ENCODE measurements at places on chromosomes 12 and 14.

- DNase-seq = no peak
Measured at GRCh38 chr12:89756585-89757398, 48.2 kb upstream of the ATP2B1 start.

DNA sequence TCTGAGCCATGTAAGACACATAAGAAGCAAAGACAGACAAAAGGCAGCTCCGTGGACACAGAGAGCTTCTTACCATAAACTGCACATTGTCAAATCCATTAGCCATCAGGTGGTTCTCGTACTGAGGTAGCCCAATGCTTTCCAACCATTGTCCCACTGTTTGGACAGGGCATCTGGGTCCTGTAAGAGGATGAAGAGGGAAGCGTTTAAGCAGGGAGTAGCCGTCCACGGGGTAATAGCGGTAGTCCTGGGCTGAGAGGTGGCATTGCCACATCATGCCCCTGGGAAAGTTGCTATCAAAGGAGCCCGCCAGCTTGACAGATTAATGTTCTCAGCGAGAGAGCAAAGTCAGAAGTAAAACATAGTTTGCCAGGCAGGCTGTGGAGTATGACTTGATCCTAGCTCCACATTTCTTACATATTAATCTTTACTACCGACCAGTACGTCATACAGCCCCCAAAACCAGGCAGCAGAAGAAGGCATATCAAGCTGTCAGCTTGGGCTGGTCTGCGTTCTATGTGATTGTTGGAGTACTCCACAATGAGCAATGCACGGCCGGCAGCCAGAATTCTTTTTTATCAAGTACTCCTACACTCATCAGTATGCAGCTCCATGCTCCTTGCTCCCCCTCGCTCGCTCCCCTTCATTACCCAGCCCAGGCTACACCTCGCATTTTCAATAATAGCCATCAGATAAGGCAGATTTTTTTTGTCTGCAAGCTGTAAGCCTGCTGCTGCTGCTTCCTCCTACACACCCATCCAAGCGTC, 493.2 kb upstream of the GARIN6 start:
- DNase-seq = peak; percentile 50

DNA sequence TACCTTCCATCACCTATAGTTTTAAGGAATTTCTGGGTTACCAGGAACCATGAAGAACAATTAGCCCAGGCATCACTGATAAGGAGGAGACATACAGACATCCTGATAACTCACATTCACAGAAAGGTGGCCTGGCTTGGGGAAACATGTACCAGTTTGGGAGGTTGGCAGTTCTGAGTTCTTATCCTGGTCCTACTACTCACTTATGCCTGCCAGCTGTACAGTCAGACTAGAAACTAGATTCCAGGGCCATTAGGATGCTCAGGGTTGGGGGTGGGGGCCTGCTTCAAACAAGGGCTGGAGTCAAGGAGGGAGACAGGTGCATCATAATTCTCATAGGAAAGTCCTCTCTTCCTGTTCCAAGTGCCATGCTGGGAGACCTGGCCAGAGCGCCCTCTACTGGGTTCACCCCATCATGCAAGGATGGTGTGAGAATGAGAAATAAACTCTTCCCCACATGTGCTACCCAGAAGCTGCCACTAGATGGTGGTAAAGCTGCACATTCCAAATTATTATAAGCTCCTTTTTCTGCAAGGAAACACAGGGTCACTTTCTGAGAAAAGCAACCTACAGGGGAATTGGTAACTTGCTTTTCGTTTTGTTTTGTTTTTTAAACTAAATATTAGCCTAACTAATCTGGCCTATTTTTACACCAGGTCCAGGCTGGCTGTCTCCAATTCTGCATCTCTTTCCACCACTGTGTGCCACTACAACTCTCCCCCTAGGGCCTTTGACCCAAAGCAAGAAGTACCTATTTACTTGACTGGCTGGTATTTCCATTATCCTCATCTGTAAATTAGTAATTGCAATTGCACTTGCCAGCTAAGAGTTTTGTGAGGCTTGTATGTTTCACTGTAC, 14.5 kb downstream of the OAS2 start:
- DNase-seq = peak; percentile 53

DNA sequence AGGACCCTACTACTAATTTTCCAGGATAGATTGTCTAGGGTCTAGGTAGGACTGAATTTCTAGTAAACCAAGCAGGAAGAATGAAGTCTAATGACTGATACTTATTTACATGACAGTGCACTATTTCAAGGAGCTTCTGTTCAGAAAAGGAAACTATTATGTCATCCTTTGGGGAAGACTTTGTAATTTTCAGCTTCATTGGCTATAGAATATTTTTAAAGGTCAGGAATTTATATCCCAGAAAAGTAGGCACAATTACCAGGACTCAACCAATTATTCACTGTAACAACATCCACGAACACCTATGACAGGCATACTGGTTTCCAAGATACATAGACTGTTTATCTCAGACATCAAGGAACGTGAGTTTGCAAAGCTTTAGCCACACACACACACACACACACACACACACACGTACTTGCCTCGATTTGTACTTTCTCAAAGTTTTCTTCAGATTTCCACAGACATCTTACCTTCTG, 23.2 kb downstream of the OR6S1 start:
- DNase-seq = no peak

GRCh38 chr12:108063192-108063591, 65.9 kb upstream of the WSCD2 start:
- no peak for DNase-seq

DNA sequence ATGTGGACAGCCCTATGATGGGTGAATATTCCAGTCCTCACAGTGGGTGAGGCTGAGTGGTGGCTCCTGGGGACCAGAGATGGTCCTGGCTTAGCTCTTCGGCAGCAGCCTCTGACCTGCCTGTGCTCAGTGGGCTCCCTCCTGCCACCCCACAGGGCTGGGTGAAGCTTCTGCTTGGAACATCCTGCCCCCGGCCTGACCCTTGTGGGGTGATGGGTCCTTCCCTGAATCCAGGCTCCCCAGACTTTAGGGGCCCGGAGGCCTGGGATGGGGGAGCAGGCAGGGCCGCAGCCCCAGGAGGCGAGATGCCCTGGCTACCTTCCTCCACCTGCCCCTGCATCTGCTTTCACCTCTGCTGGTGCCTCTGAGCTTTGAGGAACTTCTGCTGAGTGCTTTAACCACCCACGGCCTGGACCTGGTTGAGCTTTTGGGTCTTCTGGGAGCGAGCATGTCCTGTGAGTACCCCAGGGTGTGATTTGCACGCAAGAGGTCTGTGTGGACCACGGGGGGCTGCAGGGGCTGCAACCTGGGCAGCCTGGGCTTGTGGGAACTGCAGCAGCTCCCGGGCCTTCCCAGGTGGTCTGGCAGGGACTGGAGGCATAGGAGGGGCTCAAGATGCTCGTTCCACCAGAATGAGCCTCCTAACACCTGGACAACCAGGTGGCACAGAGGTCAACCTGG, 159.5 kb downstream of the KIF26A start:
- no peak for DNase-seq

DNA sequence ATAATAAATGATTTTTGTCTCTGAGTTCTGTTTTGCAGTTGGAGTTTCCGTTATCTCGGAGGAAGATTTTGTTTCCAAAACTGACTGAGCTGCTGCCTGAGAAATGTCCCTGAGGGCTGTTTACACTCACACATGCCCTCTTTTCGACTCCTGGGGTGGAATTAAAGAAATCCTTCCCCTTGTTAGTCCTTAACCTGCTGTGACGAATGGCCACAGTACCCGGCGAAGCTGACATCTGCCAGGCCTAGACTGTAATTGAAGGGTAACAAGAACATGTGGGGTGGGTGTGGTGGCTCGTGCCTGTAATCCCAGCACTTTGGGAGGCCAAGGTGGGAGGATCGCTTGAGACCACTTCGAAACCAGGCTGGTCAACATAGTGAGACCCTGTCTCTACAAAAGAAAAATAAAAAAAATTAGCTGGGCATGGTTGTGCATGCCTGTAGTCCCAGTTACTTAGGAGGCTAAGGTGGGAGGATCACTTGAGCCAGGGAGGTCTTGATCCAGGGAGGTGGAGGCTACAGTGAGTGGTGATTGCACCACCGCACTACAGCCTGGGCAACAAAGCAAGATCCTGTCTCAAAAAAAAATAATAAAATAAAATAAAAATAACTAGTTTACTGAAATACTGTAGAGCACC, 8.4 kb downstream of the OASL start:
- no peak for DNase-seq

DNA sequence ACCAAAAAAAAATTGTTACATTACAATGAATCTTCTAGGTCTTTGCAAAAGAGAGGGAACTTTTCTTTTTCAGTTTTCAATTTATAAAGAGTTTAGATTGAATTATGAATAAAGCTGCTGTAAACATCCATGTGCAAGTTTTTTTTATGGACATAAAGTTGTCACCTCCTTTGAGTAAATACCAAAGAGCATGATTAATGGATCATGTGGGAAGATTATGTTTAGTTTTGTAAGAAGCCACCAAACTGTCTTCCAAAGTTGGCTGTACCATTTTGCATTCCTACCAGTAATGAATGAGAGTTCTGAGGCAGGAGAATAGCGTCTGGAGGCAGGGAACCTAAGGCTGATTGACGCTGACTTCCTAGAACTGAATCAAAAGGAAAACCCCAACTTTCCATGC, 30.2 kb downstream of the LEMD3 start:
- DNase-seq = no peak

DNA sequence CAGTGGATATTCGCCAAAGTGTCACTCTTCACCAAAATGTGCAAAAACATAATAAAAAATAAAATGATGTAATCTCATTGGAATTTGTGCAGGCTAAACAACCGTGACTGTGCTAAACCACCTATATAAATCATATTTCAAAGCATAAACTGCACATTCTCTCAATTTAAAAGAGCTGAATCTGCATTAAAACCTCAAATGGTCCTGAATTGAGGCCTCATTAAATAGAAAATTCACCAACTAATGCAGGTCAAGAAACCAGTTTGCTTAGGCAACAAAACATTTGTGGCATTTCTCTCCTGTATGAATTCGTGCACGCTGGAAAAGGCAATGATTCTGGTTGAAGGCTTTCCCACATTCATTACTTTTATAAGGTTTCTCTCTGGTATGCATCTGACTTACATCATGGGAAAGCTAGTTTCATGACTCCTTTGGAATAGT, 80.1 kb upstream of the IFNG-AS1 start:
- no peak for DNase-seq

DNA sequence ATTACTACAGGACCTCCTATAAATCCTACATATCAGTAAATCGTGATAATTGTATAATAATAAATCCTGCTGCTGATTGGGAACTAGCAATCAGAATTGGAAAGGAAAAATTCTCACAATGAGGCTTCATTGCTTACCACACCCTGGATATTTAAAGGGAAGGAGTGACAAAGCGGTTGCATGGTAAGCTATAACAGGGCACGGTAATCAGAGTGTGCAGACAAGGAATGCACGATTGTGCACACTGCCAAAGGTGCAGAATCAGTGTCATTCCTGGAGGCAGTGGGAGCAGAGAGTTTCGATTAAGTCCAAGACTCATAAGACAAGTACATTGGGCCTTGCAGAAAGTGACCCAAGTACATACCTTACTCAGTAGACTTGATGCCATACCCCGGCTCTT, 277.5 kb upstream of the NPAS3 start:
- DNase-seq = no peak

DNA sequence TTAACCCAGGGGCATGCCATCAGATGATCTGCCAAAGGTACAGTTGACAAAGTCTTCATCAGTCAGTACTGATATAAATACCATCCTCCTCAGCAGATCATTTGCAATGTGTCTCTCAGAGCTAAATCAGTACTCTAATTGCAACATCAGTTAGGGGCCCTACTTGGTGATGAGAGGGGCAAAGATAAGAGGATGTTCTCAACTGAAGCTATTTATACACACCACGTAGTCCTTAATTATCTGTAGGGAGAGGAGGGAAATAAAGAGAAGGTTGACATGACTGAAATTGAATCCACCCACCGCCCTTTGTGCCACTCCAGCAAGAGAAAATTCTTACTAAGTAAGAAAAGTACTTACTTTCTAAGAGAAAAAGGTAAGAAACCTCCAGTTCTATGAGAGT, 157.8 kb upstream of the NUDT4 start:
- no peak for DNase-seq

GRCh38 chr12:113317122-113317521, 17.8 kb downstream of the SLC8B1 start:
- no peak for DNase-seq

- peak; percentile 49 for DNase-seq
Measured at GRCh38 chr12:98743362-98743953, 98.4 kb downstream of the APAF1 start.

DNA sequence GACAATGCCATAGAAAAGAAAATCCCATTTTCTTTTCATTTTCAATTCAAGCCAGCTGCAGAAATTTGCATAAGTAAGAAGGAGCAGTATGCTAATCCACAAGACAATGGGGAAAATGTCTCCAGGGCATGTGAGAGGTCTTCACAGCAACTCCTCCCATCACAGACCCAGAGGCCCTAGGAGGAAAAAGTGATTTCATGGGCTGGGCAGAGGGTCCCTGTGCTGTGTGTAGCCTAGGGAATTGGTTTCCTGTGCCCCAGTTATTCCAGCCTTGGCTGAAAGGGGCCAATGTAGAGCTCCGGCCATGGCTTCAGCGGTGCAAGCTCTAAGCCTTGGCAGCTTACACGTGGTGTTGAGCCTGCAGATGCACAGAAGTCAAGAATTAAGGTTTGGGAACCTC, 211.4 kb downstream of the CCDC59 start:
- DNase-seq = no peak

DNA sequence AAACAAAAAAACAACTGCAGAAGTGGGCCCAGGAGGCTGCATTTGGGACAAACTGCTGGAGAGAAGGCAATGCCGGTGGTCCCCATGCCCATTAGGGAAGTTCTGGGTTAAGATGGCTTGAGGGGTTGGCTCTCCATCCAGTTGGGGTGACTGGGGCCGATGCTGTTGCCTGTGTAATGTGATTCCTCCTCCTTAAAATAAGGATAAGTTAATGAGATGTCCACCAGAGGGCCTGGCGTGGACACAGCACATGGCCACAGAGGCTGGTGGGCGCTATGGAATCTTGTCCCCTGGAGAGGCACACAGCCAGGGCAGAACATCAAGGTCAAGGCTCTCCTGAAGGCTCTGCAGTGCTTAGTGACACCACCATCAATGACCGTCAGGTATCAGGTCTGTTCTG, 1.0 kb upstream of the TESC start:
- DNase-seq = no peak

- no peak for DNase-seq
Measured at GRCh38 chr12:21731144-21731543, 43.4 kb downstream of the KCNJ8 start.

GRCh38 chr12:92583910-92584309, 118.9 kb upstream of the PLEKHG7 start:
- DNase-seq = no peak

GRCh38 chr12:57909611-57910010, 31.8 kb upstream of the ATP23 start:
- no peak for DNase-seq
